Activated CD4-positive, alpha-beta memory T cell treated with anti-CD3 and anti-CD28 coated beads for 36 hours (primary cell): ENCODE measurements at places on chromosomes 1 and 21.

DNA sequence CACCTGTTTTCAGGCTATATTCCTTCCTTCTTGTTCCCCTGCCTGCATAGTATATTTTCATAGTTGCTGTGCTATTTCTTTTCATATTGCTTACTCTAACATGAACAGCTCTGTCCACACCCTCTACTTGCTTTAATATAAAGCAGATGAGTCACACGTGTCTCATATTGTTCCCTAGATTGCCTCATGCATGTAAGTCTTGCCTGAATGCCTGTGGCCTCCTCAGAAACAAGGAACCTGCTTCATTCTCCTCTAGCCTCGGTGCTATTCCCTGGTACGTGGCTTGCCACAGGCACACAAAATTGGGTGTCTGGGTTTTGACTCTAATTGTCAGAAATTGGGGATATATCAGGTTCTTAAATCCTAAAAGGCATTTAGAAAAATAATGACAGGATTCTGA, 16.5 kb upstream of the PKP1 start:
- H3K27ac ChIP-seq, result no peak overlapping the region
- H3K36me3 ChIP-seq, result no peaks in the 10 kb centered on the region
- DNase-seq, result peak; percentile 1
- H3K4me1 ChIP-seq, result no peaks in the 10 kb centered on the region

GRCh38 chr1:38815903-38816627, 43.5 kb downstream of the RRAGC start:
- no peak overlapping the region for H3K27ac ChIP-seq
- H3K4me1 ChIP-seq, result peaks cover 2% of the 10 kb centered on the region
- H3K4me3 ChIP-seq, result no peak overlapping the region
- H3K36me3 ChIP-seq, result peaks cover 3% of the 10 kb centered on the region
- peak; percentile 28 for DNase-seq

DNA sequence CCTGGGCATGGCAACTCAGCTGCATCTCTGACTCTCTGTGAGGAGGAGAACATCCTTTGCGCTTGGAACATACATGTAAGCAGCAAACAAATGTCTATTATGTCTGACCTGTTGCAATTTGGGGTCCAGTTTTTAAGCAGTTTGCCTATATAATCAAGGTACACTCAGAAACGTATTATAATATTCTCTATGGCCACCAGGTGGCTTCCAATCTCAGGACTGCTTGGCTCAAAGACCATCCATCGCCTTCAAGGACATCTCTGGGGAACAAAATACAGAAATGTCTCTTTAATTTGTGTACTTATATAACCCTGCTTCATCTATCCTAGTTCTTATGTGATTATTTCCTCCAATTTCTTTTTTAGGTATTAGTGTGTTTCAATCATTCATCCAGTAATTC, 227.2 kb downstream of the OLFM3 start:
- H3K36me3 ChIP-seq, result no peaks in the 10 kb centered on the region
- H3K4me3 ChIP-seq, result no peak overlapping the region
- no peak for DNase-seq
- H3K4me1 ChIP-seq, result no peaks in the 10 kb centered on the region

DNA sequence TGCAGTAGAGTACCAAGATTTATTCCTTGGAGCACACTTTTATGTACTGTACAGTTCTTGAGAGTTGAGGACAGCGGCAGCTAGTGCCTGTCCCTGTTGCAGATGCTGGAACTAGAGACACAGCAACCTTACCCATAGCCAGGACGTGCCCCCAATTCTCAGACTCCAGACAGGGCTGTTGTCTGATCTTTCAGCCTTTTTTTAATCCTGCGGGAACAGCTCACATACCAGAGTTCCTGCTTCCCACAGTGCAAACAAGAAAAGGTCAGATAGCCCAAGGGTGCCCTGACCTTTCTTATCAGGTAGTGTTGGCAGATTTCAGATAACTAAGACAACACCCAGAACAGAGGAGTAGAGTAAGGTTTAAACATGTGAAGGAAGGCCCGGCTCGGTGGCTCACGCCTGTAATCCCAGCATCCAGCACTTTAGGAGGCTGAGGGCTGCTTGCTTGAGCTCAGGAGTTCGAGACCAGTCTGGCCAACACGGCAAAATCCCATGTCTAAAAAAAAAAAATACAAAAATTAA, 78.5 kb downstream of the DOP1B start:
- H3K27ac ChIP-seq, result no peak overlapping the region
- peaks cover 27% of the 10 kb centered on the region for H3K36me3 ChIP-seq
- peaks cover 17% of the 10 kb centered on the region for H3K4me1 ChIP-seq
- no peak overlapping the region for H3K4me3 ChIP-seq
- no peak for DNase-seq
- no peaks in the 10 kb centered on the region for H3K27me3 ChIP-seq

- H3K4me3 ChIP-seq, result no peak overlapping the region
- no peaks in the 10 kb centered on the region for H3K4me1 ChIP-seq
- H3K27me3 ChIP-seq, result no peaks in the 10 kb centered on the region
- no peak overlapping the region for H3K27ac ChIP-seq
- DNase-seq, result no peak
- no peaks in the 10 kb centered on the region for H3K36me3 ChIP-seq
These were observed 27.8 kb downstream of the DNM3 start for GRCh38 chr1:171869097-171869496.

DNA sequence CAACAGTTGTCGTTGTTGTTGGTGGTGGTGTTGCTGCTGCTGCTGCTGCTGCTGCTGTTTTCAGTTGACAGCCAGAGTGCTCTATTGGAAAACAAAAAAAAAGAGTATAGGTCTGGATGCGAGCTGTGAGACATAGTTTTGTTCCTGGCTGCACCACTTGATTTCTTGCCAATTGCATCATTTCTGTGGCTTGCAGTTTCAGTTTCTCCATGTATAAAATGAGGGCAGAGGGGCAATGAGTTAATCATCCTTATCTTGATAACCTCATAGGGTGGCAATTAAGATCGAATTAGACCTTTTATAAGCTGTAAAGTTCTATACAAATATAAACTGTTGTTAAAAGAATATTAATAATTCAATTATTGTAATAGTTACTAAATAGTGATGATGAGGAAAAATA, 156.7 kb downstream of the DMRTA2 start:
- no peak overlapping the region for H3K4me3 ChIP-seq
- H3K4me1 ChIP-seq, result no peaks in the 10 kb centered on the region
- DNase-seq, result no peak
- H3K27ac ChIP-seq, result no peak overlapping the region

DNA sequence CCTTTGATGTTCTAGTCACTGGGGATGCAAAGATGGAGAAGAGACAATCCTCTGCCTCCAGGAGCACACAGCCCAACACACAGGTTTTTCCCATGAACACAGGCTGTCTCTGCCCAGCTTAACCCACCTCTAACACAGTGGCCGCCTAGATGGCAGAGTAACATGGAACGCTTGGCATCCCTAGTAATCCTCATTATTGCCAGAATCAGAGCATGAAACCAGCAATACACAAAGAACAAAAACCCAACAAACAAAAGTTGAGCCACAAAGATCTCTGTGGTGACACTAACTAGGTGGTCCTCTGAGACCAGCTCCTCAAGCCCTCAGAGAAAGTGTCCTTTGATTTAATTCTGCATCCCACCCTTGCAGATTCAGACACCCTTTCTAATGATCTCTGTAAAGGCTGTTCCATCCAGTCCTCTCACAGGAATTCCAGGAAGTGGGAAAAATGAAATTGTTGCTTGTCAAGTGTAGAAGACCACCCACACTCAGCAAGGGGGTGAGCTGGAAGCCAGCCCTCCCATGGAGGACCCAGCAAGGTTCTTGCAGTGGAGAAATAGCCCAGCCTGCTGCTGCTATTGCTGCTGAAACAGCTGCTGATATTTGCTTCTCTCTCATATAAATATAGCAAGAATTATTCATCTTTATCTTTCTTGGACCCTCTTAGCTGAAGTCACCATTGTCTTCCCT, 7.4 kb upstream of the ATP2B4 start:
- H3K36me3 ChIP-seq, result no peaks in the 10 kb centered on the region
- H3K27me3 ChIP-seq, result no peaks in the 10 kb centered on the region
- H3K27ac ChIP-seq, result no peak overlapping the region
- H3K4me3 ChIP-seq, result no peak overlapping the region
- no peak for DNase-seq

DNA sequence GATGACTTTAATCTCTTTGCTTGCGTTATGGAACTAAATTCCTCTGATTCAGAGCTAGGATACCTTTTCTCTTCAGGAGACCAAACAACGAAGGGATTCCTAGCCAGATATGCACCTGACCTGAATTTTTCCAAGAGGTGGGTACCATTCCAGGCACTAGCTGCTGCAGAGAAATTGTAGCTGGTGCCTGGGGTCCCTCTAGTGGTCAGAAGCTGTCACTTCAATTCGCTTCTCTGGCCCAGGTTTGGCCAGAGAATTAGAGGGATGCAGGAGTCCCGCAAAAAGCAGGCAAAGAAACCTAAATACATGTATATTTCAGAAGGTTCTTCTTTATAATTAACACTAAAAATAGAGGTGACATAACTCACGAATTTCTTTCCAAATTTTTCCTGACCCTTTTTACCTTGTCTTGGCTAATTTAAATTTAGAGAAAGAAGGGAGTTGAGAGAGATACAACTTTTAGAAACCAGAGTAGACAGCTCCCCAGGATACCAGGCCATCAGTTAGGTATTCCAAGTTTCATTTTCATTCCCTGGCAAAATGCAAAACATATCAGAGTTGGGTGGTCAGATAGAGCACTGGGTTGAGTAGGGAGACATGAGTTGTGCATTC, 9.6 kb downstream of the ACKR1 start:
- H3K4me3 ChIP-seq, result no peak overlapping the region
- peaks cover 29% of the 10 kb centered on the region for H3K27me3 ChIP-seq
- no peak overlapping the region for H3K27ac ChIP-seq
- H3K4me1 ChIP-seq, result no peaks in the 10 kb centered on the region

DNA sequence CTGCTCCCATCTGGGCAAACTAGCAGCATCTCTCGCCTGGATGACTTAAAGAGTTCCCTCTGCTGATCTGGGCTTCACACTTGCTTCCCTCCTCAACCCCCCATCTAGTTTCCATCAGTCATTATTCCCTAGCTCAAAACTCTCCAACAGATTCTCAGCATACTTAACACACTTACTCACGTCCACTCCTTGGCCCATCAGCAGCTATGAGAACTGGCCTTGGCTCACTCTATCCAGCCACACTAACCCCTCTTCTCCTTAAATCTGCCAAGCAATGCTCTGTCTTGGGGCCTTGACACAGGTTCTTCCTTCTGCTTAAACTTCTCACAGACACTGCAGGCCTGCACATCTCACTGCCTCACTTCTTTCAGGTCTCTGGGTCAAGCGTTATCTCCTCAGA, 41.6 kb downstream of the GNG12 start:
- no peak for DNase-seq
- H3K27me3 ChIP-seq, result peaks cover 5% of the 10 kb centered on the region
- no peaks in the 10 kb centered on the region for H3K36me3 ChIP-seq
- H3K27ac ChIP-seq, result no peak overlapping the region

DNA sequence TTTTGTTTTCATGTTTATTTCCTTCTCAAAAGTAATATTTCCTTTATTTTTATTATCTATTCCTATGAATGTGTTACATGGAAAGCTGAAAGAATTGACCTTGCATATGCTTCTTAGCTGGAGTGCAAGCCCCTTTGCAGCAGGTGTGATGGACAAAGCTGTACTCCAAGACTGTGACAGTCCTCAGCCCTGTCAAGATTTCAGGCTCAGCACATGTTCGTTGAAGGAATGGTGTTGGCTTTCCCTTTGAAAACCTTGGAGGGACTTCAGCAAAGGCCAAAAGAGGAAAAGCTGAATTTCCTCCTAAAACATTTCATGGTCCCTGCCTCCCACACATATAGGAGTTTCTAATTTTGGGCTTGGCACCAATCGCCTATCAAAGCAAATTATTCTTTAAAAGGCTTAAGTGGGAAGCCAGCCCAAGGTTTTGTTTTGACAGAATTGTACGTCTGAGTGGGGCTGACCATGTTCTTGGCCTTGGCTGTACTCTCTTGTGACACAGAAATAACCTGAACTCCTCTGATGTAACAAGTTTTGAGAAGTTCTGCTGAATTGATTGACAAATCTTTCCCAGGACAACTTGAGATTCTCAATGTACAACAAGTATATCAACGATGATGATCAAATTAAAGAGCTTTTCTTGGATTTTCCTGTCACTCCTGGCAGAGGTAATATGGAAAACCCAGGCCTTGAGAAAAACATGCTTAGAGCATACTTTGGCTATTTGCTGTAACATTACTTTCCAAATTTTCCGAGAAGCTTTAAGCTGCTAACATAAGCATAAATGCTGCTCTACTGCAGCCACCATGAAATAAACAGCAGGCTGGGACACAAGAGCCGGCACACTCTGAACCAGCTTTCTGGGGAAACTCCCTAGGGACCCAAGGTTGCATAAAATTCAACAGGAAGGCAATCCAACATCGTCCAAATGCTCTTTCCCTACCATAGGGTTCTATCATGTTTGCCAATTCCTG, 135.7 kb upstream of the ZNF648 start:
- H3K4me1 ChIP-seq, result no peaks in the 10 kb centered on the region
- no peak overlapping the region for H3K27ac ChIP-seq
- H3K4me3 ChIP-seq, result no peak overlapping the region
- peaks cover 5% of the 10 kb centered on the region for H3K27me3 ChIP-seq
- no peak for DNase-seq

GRCh38 chr1:220918285-220918951, 39.2 kb downstream of the HLX start:
- H3K27ac ChIP-seq, result no peak overlapping the region
- no peak for DNase-seq
- H3K4me3 ChIP-seq, result no peak overlapping the region
- peaks cover 11% of the 10 kb centered on the region for H3K27me3 ChIP-seq
- H3K4me1 ChIP-seq, result no peaks in the 10 kb centered on the region
- H3K36me3 ChIP-seq, result no peaks in the 10 kb centered on the region
